ENCODE measurements at places on chromosomes 7 and 10.
A peak's percentile ranks its signal among the peaks of the same experiment; 100 is the strongest.

DNA sequence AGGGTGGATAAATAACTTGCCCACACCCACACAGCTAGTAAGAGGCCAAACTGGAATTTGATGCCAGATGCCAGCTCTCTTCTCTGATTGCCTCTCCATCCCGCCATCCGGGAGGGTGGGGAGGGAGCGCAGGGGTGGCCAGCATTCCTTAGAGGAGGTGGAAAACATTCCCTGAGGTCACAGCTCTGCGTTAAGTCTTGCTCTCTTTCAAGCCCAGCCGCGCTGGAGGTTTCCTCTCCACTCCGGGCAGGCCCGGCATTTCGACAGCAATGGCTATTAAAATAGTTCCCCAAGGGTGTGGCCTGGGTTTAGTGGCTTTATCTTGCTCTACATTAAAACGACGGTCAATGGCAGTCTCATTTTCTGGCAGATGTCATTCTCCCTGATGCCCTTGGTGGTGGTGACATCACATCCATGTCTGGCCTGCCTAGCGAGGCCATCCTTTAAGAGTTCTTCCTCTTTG, 16.1 kb upstream of the C10orf71 start:
- no peak for DNase-seq

- no peak for DNase-seq
These were observed 495.2 kb upstream of the ADARB2 start for GRCh38 chr10:2232479-2232878.

GRCh38 chr7:111098011-111098925, 7.3 kb downstream of the LRRN3 start:
- no peak for DNase-seq

DNA sequence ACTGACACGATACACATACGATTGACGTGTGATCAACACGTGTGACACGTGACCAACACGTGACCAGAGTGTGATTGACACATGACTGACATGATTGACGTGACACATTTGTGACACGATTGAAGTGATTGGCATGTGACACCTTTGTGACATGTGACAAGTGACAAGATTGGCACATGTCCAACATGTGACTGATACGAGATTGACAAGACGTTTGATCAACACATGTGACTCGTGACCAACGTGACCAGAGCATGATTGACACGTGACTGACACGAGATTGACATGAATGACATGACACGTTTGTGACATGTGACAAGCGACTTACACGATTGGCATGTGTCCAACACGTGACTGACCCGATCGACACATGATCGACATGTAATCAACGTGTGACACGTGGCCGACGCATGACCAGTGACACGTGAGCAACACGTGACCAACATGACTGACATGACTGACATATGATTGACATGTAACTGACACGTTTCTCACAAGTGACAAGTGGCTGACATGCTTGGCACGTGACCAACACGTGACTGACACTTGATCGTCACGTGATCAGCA, 22.0 kb downstream of the CRPPA start:
- DNase-seq, result no peak

- DNase-seq, result no peak
These were observed 90.2 kb upstream of the CHST15 start for GRCh38 chr10:124183617-124184016.

DNA sequence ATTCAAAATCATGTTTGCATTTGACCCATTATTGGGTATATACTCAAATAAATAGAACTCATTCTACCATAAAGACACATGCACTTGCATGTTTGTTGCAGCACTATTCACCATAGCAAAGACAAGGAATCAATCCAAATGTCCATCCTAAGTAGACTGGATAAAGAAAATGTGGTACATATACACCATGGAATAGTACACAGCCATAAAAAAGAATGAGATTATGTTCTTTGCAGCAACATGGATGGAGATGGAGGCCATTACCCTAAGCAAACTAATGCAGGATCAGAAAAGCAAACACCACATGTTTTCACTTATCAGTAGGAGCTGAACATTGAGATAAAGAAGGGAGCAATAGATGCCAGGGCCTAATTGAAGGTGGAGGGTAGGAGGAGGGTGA, 12.0 kb upstream of the HHEX start:
- DNase-seq, result no peak

GRCh38 chr7:111763221-111763801, 201.0 kb upstream of the IMMP2L start:
- DNase-seq, result no peak

GRCh38 chr10:23364378-23364777, 19.8 kb upstream of the C10orf67 start:
- no peak for DNase-seq

DNA sequence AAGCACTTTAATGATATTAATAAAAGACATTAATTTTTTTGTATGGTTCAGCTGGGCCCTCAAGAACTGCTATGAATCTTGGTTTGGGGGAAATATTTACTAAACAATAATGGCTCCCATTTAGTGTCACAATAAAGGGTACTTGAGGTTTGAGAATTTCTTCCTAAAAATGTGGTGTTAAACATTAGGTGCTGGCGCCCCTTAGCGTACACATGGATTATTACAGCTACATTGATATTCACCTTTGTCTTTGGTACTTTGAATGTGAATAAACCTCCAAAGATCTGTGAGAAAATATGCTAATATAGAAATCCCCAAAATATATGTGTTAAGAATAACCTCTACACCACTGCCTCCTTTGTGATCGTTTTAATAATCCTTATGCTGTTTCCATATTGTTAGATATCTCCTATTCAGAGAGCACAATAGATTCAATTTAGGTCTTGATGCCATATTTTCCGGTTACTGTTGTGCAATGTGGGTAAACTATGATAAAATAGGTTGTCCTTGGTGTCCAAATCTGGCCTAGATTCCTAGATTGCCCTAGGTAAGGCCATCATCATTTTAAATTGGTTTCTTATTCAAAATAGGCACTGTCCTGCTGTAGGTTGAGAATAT, 161.8 kb upstream of the CACNA2D1 start:
- DNase-seq, result no peak

- DNase-seq, result no peak
These were observed 56.5 kb upstream of the KDM7A start for GRCh38 chr7:140232957-140233917.

- DNase-seq, result no peak
These were observed 95.2 kb upstream of the PTER start for GRCh38 chr10:16341637-16342036.

- DNase-seq, result no peak
These were observed 127.6 kb upstream of the SLC26A5 start for GRCh38 chr7:103573479-103574058.

- DNase-seq, result no peak
These were observed 503.9 kb upstream of the IGFBP3 start for GRCh38 chr7:46424934-46425333.

- DNase-seq, result no peak
These were observed 830 bp upstream of the BMI1 start for GRCh38 chr10:22319980-22320558.

DNA sequence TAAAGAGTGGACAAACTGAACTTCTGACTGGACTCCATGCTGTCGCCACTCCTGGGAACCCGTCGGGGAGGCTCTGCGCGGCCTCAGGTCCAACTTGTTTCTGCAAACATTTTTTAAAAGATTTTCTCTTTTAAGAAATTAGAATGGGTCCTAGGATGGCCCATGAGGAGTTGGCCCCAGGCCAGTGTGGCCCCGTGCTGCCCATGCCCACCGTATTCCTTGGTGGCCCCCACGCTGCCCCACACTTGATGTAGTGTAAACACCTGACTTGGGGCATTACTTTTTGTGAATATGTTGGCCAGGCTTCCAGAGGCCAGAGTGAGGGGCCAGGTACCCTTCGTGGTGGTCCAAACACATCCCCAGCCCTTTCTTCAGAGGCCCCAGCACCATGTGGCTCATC, 19.3 kb downstream of the ZNF316 start:
- no peak for DNase-seq

DNA sequence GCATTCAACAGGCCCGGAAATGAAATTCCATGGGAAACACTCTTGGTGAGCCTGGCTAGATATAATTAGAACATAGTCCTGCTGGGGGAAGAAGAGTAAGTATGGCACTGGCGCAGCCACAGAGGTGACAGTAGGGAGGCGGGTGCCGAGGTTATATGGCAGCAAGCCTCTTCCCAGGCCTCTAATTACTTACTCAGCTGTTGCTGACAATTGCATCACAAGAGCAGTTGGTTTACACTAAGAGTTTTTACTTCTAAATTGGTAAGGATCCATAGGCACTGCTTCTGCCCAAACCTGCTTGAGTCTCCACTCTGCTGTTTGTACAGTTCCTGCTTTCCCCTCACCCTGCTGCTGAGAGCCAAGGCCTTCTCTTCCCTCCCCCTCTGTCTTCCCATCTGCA, 93.3 kb upstream of the DUSP5 start:
- DNase-seq, result no peak

- DNase-seq, result no peak
These were observed 15.0 kb upstream of the PCBD1 start for GRCh38 chr10:70903262-70903921.

DNA sequence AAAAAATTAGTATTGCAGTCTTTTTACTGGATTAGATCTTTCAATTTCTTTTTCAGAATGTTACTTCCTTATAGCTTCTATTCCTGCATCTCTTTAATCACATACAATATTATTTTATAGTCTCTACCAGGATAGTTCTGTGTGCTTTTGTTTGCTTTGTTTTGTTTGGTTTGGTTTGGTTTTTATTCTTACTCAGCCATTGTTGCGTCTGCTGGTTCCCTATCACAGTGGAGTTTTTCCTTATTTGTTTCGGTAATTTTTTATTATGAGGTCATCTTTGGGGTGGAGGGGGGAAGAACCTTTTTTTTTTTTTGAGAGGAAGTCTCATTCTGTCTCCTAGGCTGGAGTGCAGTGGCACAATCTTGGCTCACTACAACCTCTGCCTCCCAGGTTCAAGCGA, 9.0 kb upstream of the BAIAP2L1 start:
- DNase-seq, result no peak

- no peak for DNase-seq
These were observed 13.8 kb downstream of the VIPR2 start for GRCh38 chr7:159130820-159131219.

DNA sequence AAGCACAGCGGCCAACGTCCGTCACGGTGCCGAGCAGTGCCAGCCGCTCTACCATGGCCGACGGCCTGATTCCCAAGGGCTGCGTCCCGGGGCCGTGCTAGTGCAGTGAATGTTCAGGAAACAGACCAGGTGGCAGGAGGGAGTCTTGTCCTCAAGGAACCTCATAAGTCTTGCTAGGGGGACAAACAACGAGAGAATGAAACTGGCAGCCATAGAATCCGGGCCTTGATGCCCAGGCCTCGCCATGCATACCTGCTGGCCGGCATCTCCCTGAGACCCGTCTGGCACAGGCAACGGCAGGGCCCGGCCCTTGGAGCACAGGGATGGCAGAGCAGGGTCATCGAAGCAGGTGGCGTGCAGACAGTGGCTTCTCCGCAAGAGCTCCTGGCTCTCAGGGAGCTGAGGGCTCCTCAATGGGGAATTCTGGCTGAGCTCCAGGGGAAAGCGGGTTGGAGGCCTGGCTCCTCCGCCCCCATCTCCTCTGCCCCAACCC, 58.8 kb downstream of the DIP2C start:
- DNase-seq, result no peak

- DNase-seq, result no peak
These were observed 18.0 kb upstream of the STARD3NL start for GRCh38 chr7:38160003-38160571.

- DNase-seq, result no peak
These were observed 228.5 kb downstream of the PTPRN2 start for GRCh38 chr7:158358926-158359645.

DNA sequence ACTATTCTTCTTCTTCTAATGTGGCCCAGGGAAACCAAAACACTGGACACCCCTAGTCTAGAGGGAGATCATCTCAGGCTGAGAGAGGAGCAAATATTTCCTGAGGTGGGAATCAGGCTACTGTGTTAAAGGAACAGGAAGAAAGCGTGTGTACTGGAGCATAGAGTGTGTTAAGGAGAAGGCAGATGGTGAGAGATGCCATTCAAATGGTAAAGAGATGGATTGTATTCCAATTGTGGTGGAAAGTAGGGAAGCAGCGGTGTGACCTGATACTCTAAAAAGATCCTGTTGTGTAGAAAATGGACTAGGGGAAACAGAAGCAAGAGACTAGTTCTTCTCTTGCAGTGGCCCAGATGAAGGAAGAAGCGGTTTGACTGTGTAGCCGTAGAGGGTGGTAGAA, 31.2 kb downstream of the RAB18 start:
- DNase-seq, result no peak

DNA sequence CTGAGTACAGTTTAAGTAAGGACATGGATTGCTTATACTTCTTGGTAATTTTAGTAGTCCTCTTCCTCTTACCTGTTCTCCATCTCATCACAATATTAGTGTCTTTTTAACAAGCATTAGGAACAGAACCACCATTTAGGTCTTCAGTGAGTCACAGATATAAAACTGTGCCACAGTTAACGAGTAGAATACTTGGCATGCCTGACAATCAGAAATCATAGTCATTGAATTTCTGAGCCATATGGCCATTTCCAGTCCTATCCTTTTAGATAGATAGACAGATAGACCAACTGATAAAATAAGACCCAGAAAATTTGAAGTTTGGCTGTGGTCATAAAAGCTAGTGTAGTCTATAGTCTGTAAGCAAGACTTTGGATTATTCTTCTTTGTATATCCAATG, 71.1 kb downstream of the GBF1 start:
- DNase-seq, result no peak

- DNase-seq, result no peak
These were observed 305.9 kb downstream of the GATA3 start for GRCh38 chr10:8360365-8360764.

DNA sequence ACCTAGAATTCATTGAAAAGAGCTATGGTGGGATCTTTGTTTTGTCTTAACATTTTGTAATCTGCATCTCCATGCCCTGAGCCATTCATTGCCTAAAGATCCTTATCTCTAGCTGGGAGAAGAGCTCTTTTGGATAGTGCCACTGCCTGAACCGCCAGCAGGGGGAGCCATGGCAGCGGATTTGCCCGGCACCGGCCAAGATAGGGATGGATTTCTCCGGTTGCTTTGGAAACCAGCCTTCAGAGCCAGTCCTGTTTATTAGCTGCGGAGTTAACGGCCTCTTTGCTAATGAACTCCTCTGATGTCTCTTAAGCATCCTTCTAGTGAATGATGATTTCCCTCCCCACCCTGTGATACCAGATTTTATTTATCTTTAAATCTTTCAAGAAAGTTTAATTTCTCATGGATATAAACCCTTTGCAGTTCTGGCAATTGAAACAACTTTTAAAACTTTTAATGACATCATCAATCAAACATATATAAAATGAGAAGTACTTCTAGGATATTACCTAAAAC, 58.2 kb upstream of the LYZL2 start:
- DNase-seq, result peak; percentile 79

- no peak for DNase-seq
These were observed 111.0 kb upstream of the ANLN start for GRCh38 chr7:36278620-36279172.

DNA sequence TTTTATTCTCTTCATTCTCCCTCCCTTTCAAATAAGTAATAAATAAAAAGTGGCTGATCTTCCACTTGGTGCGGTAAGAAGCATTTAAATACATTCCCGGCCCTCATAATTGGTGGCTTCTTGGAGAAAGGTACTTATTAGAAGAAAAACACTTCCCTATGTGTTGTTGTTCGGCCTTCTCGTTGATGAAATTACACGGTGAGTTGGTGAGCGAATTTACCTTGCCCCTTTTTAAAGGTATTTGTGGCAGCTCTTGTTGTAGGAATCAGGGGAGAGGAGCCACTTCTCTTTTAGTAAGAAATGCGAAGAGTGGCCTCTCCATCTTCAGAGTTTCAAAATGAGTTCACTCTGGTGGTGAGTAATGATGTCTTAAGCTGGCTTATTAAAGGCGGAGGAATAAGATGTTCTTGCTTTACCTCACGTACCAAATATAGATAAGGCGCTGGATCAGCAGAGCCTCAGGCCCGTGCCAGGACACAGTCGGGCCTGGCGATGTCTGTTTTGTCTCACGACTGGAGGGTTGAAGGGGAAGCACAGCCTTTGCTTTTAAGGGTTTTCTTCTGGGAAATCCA, 135.9 kb downstream of the CUX1 start:
- peak; percentile 6 for DNase-seq

All from stimulated activated CD4-positive, alpha-beta T cell treated with anti-CD3 and anti-CD28 coated beads, TNF-alpha, amount 100 ng/mL, for 48 hours (primary cell).